ENCODE measurements at places on chromosomes 5 and 9. TPM values are rescaled to one million over a fixed set of nuclear protein-coding genes. Genes with fewer than 3 reads are reported as not detected.

DNA sequence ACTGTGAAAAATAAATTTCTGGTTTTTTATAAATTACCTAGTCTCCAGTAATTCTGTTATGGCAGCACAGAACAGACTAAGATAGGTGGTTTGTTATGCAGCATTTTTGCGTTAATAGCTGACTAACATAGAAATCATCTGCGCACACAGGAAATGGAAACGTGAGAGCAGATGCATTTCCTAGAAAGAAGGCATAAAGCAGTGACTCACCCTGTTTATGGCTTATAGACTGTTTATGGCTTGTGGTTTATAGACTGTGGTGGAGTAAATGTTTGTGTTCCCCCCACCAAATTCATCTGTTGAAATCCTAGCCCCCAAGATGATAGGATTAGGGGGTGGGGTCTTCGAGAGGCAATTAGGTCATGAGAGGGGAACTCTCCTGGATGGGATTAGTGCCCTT, 18.3 kb upstream of the OSMR start:
- no peak for DNase-seq

DNA sequence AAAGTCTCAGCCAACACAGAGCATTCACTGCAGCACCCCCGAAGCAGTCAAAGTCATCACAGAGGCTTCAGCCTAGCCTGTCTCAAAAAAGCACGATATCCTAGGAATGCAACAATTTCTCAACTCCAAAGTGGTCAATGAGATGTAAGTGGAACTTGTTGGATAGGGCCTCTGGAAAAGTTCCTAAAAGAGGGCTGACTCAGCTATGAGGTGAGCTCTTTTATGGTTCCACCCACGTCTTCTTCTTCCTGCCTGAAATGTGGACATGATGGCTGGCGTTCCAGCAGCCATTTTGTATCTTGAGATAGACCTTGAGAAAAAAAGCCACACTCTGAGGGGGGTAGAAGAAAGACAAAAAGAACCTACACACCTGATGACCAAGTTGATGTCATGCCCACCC, 32.5 kb upstream of the TRIO start:
- no peak for DNase-seq

DNA sequence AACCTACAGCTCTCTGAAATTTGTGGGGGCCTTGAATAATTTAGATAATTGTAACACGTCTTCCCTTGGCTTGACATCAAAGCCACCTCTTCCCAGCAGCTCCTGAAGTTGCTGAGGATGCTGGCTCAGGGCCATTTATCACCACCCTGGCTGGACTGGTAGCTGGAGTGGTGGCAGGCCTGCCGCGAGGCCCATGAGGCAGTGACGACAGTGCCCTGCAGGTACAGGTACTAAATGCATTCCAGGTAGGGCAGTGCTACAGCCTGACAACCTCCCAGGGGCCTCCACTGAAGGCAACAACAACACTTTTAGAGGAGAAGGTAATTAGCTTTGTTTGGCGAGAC, 270.2 kb upstream of the KLF4 start:
- DNase-seq = no peak

Gene PCDHGA4
- polyA plus RNA-seq = 2.3 TPM

GRCh38 chr5:180628827-180629750, 20.3 kb downstream of the FLT4 start:
- no peak for DNase-seq

- DNase-seq = no peak
Observed at GRCh38 chr5:146378986-146379385, 40.3 kb downstream of the POU4F3 start.

DNA sequence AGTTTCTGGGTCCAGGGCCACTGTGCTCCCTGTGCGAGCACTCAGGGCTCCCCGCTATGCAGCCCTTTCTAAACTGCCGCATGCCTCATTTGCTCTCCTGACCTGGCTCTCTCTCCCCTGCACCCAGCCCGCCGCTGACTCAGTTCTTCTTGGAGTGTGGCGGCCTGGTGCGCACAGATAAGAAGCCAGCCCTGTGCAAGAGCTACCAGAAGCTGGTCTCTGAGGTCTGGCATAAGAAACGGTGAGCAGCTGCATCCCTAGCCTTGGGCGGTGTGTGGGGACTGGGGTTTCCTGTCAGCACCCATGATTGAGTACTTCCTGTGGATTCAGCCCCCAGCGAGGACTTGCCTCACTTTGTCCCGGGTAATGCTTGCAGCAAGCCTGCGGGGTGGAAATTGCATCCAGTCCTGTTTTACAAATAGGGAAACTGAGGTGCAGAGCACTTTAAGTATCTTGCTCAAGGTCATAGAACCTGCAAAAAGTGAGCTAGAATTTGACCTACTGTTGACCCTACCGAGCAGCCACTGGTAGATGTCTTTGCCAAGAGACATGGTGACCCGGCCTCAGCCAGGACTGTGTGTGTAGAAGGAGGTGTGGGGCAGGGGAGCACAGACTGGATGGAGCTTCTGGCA, 27.9 kb downstream of the USP20 start:
- DNase-seq = no peak

GRCh38 chr9:112054916-112055315, 120.2 kb downstream of the SUSD1 start:
- no peak for DNase-seq

- no peak for DNase-seq
Observed at GRCh38 chr5:141866096-141866495, 12.1 kb downstream of the PCDH1 start.

All from renal pelvis (tissue), 12 donors.